ENCODE measurements at places on chromosomes 7 and 10. TPM values are rescaled to one million over a fixed set of nuclear protein-coding genes. Genes with fewer than 3 reads are reported as not detected.

- H3K36me3 ChIP-seq = no peaks in the 10 kb centered on the region
- peaks cover 49% of the 10 kb centered on the region for H3K27me3 ChIP-seq
- DNase-seq = peak; percentile 75
- H3K27ac ChIP-seq = no peak overlapping the region
- peak overlapping the region; percentile 30 for H3K4me3 ChIP-seq
- peaks cover 8% of the 10 kb centered on the region for H3K4me1 ChIP-seq
Observed at GRCh38 chr10:17453373-17454091, 863 bp downstream of the ST8SIA6 start.

The LRRC18 gene
- not detected for total RNA-seq

DNA sequence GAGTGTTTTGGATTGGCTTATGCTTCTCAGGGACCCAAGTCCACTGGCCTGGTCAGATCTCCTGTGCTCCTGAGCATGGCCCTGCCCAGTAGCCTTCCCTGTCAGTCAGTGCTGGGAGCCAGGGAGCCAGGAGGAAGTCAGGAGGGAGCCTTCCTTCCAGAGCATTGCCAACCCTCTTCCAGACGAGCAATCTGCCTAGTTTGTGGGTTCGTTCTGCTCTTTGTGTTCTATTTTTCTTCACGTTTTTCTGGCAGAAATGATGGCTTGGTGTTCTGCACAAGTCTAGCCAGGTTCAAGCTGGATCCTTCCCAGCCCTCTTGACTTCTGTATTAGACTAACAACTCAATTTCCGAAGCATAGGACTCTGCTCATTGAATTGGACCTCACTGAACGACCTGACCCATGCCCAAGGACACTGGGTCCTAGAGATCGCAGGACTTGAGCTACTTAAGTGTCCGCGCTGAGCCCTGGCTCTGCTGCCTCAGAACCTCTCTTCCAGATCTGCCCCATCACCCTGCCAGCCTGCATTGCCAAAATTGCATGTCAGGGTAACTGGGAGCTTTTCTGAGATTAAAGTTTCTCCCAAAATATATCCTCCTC is 76.2 kb upstream of the MPP7 start:
- H3K4me3 ChIP-seq = no peak overlapping the region
- H3K27ac ChIP-seq = no peak overlapping the region
- no peaks in the 10 kb centered on the region for H3K36me3 ChIP-seq
- H3K27me3 ChIP-seq = no peaks in the 10 kb centered on the region

DNA sequence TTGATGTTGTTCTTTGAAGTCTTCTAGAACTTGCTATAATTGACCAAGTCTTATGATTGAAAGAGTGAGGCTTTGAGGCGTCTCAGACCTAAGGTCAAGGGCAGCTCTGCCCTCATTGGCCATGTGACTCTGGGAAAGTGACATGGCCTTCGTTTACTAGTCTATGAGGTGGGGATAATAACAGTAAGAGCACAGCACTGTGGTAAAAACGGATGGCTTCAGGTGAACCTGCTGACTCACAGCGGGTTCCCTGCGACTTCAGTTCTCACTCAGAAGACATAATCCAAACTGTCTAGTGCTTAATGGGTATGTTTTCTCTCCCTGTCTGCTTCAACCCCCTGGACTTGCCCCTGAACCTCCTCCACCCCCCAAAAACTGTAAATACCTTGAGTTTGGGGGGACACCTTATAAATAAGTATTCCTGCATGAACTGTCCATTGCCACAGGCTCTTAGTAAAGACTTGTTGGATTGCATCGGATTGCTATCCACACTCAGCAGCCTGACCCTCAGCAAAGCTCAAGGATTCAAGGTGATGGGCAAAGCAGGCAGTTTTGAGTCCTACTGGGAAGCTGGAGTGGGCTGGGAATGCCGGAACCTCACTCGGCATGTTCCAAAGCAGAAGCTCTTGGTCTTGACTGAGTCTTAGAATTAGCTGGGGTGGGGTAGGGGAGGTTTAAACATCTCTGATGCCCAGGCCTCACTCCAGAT is 304.6 kb downstream of the KLF6 start:
- H3K4me3 ChIP-seq = no peak overlapping the region
- no peaks in the 10 kb centered on the region for H3K27me3 ChIP-seq
- H3K4me1 ChIP-seq = peaks cover 23% of the 10 kb centered on the region
- H3K36me3 ChIP-seq = no peaks in the 10 kb centered on the region
- DNase-seq = no peak

DNA sequence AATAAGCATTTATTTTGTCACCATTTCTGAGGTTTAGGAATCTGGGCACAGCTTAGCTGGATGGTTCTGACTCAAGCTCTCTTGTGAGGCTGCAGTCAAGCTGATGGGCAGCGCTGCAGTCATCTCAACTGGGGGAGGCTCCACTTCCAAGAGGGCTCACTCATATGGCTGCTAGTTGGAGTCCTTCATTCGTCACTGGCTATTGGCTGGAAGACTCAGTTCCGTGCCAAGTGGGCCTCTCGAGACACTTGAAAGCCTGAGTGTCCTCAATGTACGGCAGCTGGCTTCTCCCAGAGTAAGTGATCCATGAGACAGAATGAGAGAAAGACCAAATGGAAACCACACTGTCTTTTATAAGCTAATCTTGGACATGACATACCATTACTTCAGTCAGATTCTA is 21.6 kb upstream of the COL13A1 start:
- H3K4me3 ChIP-seq = no peak overlapping the region
- H3K4me1 ChIP-seq = no peaks in the 10 kb centered on the region
- no peaks in the 10 kb centered on the region for H3K27me3 ChIP-seq
- no peak overlapping the region for H3K27ac ChIP-seq
- no peak for DNase-seq
- no peaks in the 10 kb centered on the region for H3K36me3 ChIP-seq

- H3K27ac ChIP-seq = no peak overlapping the region
- no peak overlapping the region for H3K4me3 ChIP-seq
- no peaks in the 10 kb centered on the region for H3K27me3 ChIP-seq
Observed at GRCh38 chr10:77349226-77349625, 288.4 kb downstream of the KCNMA1 start.

DNA sequence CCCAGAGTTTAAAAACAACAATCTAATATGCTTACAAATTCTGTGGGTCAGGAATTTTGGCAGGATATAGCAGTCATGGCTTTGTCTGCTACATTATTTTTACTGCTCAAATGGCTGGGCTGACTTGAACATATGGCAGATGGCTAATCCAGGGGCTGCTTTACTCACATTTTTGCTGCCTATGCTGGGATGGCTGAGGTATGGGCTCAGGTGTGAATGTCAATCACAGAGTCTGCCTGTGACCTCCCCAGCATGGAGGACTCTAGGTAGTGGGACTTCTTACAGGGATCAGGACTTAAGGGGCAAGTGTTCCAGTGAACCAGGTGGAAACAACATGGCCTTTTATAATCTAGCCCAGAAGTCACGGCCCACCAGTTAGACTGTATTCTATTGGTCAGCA is 4.4 kb upstream of the FKBP9 start:
- no peak overlapping the region for H3K27ac ChIP-seq
- no peak for DNase-seq
- no peaks in the 10 kb centered on the region for H3K4me1 ChIP-seq
- H3K27me3 ChIP-seq = no peaks in the 10 kb centered on the region

The HECW1 gene
- total RNA-seq = 7.6 TPM

GRCh38 chr7:83065714-83066113 is 97.0 kb downstream of the PCLO start:
- H3K36me3 ChIP-seq = no peaks in the 10 kb centered on the region
- H3K4me1 ChIP-seq = no peaks in the 10 kb centered on the region
- H3K27me3 ChIP-seq = no peaks in the 10 kb centered on the region
- H3K27ac ChIP-seq = no peak overlapping the region

The FAM107B gene
- total RNA-seq = 84.8 TPM

DNA sequence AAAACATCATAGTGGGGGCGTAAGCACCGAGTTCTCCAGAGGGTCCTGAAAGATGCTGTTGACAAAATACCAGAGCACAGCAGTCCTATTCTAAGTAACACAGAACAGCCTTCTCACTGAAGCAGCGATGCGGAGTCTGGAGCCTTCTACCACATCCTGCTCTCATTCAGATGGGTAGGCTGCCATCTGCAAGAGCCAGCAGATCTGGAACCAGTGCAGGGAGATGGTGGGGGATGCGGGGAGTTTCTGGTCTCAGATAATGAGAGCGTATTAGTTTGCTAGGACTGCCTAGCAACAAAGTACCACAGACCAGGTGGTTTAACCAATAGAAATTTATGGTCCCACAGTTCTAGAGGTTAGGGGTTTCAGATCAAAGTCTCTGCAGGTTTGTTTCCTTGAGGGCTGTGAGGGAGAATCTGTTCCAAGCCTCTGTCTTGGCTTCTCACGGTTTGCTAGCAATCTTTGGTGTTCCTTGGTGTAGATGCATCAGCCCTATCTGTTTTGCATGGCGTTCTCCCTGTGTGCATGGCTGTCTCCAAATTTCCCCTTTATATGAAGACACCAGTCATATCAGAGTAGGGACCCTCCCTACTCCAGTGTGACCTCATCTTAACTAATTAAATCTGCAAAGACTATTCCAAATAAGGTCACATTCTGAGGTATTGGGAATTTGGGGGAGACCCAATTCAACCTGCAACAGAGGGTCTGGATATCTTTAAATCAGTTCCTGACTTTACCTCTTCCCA is 52.0 kb upstream of the STEAP1B start:
- H3K27ac ChIP-seq = no peak overlapping the region
- peaks cover 33% of the 10 kb centered on the region for H3K27me3 ChIP-seq
- no peak for DNase-seq
- H3K4me3 ChIP-seq = no peak overlapping the region

The LRIT1 gene
- not detected for total RNA-seq

DNA sequence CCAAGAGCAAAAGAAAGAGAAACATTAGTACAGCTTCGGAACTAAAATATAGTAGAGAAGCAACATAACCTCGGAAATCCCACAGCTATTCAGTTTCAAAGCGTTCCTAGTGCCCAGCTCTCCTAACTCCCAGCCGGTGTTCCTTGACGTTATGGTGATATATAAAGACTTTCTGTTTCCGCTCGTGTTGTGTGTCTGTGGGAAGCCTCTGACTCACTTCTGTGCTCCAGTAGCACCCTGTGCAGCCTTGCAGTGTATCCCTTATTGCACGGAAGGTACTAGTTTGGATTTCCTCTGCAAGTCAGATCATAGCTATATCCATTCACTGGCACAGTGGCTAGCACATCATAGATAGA is 535 bp downstream of the ASAH2B start:
- no peaks in the 10 kb centered on the region for H3K36me3 ChIP-seq
- peak overlapping the region; percentile 83 for H3K4me3 ChIP-seq
- DNase-seq = peak; percentile 55
- peaks cover 8% of the 10 kb centered on the region for H3K4me1 ChIP-seq

The PLAC9 gene
- 11.4 TPM for total RNA-seq

DNA sequence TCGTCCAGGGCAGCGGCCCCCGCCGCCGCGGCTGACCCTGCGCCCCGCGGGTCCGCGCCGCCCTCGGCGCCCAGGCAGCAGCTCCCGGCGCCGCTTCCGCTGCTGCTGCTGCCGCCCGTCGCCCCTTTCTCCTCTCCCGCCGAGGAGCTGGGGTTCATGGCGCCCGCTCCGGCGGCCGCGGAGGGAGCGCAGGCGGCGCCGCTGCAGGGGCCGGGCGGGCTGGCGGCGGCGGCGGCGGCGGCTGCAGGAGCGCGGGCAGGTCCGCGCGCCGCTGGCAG is 286 bp downstream of the DGKI start:
- peaks cover 51% of the 10 kb centered on the region for H3K27me3 ChIP-seq
- no peaks in the 10 kb centered on the region for H3K36me3 ChIP-seq
- DNase-seq = no peak

- H3K27me3 ChIP-seq = no peaks in the 10 kb centered on the region
- H3K27ac ChIP-seq = no peak overlapping the region
- peaks cover 29% of the 10 kb centered on the region for H3K4me1 ChIP-seq
- H3K4me3 ChIP-seq = no peak overlapping the region
Observed at GRCh38 chr10:12958546-12959110, 42.9 kb downstream of the CCDC3 start.

- H3K27ac ChIP-seq = no peak overlapping the region
- H3K4me3 ChIP-seq = peak overlapping the region; percentile 28
- no peaks in the 10 kb centered on the region for H3K36me3 ChIP-seq
- peaks cover 53% of the 10 kb centered on the region for H3K27me3 ChIP-seq
- H3K4me1 ChIP-seq = peaks cover 9% of the 10 kb centered on the region
- peak; percentile 4 for DNase-seq
Observed at GRCh38 chr7:103988468-103989199, 824 bp downstream of the RELN start.

DNA sequence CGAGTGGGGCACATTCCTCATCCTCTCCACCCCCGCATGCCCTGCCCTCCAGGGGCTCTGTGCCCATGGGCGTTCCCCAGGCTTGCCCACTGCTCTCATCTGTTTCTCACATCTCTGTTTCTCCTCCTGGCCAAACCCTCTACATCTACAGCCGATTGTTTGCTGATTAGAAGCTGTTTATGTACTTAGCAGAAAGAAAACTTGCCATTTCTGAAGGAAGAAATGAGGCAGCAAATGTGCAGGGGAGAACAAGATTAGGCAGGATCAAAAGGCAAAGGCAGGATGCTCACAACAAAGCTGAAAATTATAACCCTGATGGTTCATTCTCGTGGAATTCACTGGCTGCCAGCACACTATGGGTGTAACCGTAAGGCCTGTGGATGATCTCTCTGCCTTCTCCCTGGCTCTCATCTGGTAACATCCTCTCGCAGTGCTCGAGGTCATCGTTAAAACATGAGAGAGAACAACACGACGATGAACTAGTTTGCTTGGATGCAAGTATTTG is 111.6 kb upstream of the KLF14 start:
- no peak overlapping the region for H3K27ac ChIP-seq
- H3K27me3 ChIP-seq = no peaks in the 10 kb centered on the region
- H3K4me1 ChIP-seq = no peaks in the 10 kb centered on the region
- no peak for DNase-seq
- no peaks in the 10 kb centered on the region for H3K36me3 ChIP-seq
- H3K4me3 ChIP-seq = no peak overlapping the region

- DNase-seq = no peak
- no peaks in the 10 kb centered on the region for H3K36me3 ChIP-seq
- no peaks in the 10 kb centered on the region for H3K27me3 ChIP-seq
- no peaks in the 10 kb centered on the region for H3K4me1 ChIP-seq
- no peak overlapping the region for H3K27ac ChIP-seq
Observed at GRCh38 chr10:43906490-43906889, 257.8 kb upstream of the ZNF32 start.

GRCh38 chr10:62723375-62723774 is 81.1 kb upstream of the ADO start:
- no peak overlapping the region for H3K27ac ChIP-seq
- no peak for DNase-seq
- no peak overlapping the region for H3K4me3 ChIP-seq
- no peaks in the 10 kb centered on the region for H3K36me3 ChIP-seq
- H3K4me1 ChIP-seq = no peaks in the 10 kb centered on the region

GRCh38 chr10:49273082-49273465 is 25.9 kb upstream of the C10orf71 start:
- no peaks in the 10 kb centered on the region for H3K27me3 ChIP-seq
- no peaks in the 10 kb centered on the region for H3K36me3 ChIP-seq
- DNase-seq = no peak
- H3K4me3 ChIP-seq = no peak overlapping the region
- no peak overlapping the region for H3K27ac ChIP-seq

GRCh38 chr7:79790656-79791262 is 337.3 kb upstream of the MAGI2 start:
- no peaks in the 10 kb centered on the region for H3K4me1 ChIP-seq
- no peak overlapping the region for H3K27ac ChIP-seq
- no peaks in the 10 kb centered on the region for H3K27me3 ChIP-seq
- no peak overlapping the region for H3K4me3 ChIP-seq

- peaks cover 11% of the 10 kb centered on the region for H3K4me1 ChIP-seq
- peak overlapping the region; percentile 35 for H3K4me3 ChIP-seq
- H3K27me3 ChIP-seq = no peaks in the 10 kb centered on the region
- H3K27ac ChIP-seq = peak overlapping the region; percentile 96
Observed at GRCh38 chr7:151632750-151633515, 113.2 kb upstream of the RHEB start.

- no peak for DNase-seq
- no peaks in the 10 kb centered on the region for H3K27me3 ChIP-seq
- H3K4me1 ChIP-seq = no peaks in the 10 kb centered on the region
- no peak overlapping the region for H3K27ac ChIP-seq
Observed at GRCh38 chr7:158685693-158686092, 18.9 kb downstream of the NCAPG2 start.

The TSPAN14 gene
- 65.9 TPM for total RNA-seq
